Bronchial epithelial cell (primary cell): ENCODE measurements at places on chromosomes 6 and 20. TPM values are rescaled to one million over a fixed set of nuclear protein-coding genes. Genes with fewer than 3 reads are reported as not detected.

- no peak for DNase-seq
These were observed 133.7 kb downstream of the PLCB4 start for GRCh38 chr20:9202420-9203080.

- no peak for DNase-seq
These were observed 639 bp upstream of the CD24 start for GRCh38 chr6:106974999-106975737.

- no peak for DNase-seq
These were observed 436.2 kb downstream of the CBLN4 start for GRCh38 chr20:55569084-55569483.

DNA sequence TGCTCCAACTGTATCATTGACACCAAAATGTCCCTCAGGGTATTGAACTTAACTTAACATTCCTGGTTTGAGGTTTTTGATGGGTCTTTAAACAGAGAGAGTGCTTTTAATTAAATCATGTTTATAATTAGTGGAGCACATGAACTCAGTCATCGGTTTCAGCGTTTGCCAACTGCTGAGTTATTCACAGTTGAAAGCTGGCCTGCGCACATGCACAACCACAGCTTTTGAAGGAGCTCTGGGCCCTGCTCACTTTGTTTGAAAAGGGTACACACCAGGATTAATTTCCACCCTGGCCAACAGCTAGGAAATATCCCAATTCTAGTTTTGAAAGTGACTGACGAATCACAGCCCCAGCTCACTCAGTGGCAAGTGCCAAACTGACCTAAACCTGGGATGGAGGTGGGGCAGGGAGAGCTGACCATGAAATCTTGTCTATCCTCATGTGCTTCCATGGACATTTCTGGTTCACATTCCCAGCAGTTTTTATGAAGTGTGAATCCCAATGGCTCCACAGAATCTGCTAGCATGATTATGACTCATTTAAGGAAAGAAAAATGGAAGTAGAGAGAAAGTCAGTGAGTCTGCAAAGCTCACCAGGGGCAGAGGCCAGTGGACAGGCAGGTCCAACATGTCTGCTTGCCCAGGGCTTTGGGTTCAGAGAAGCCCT is 247.8 kb downstream of the FNDC1 start:
- no peak for DNase-seq

Gene TREM1
- 1.8 and 21.1 TPM in 2 replicates for total RNA-seq

Gene FNDC11
- 0.26 and 0.90 TPM in 2 replicates for total RNA-seq
